ENCODE measurements at places on chromosomes 1 and 21.

GRCh38 chr1:7506454-7507284 lies 264.4 kb upstream of the VAMP3 start:
- no peak for DNase-seq

DNA sequence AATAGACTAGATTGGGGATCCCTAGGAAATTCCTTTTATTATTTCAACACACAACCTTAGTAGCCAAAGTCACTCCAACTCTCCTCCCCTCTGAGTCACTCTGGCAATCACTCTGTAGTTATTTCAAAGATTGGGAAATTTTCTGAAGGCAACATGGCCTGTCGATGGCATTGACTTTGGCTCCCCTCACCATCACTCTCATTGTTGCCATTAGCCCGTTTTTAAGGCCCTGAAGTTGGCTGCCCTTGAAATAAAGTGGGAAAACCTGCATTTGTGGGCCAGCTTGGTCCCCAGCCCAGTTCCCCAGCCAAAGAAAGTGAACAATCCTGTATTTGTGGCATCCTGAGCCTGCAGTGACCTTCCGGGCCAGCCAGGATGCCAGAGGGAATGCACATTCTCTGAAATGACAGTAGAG lies 52.5 kb downstream of the CDC7 start:
- DNase-seq = no peak

DNA sequence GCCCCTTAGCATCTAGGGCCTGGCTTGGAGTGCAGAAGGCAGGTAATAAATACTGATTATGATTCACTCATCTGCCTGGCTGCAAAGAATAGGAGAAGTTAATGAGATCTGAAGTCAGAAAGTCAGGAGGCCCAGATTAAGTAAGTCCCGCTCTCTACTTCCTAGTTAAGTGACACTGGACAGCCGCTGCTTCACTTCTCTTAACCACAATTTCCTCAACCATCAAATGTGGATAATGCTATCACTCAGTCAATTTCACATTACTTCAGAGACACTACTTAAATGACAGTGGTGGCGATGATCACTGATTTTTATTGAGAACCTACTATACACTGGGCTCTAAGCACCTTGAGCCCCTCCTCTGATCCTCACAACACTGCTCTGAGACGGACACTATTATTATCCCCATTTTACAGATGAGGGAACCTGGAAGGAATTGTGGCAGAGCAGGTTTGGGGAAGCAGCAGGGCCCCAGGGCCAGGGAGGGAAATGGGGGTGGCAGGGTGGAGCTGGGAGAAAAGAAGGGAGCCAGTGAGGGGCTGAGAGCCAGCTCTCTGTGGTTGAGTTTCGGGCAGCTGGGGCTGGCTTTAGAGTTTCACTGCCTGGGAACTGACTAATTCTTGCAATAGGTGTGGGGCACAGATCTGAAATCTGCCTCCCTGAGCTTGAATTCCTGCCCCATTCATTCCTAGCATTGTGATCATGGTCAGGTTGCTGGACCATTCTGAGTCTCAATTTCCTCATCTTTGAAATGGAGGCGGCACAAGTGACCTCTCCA lies 2.4 kb upstream of the E2F2 start:
- DNase-seq = no peak

- DNase-seq = no peak
Measured at GRCh38 chr1:110163591-110163990, 13.3 kb downstream of the SLC6A17 start.

- no peak for DNase-seq
Measured at GRCh38 chr21:32958288-32959002, 67.3 kb upstream of the OLIG2 start.

GRCh38 chr1:25538191-25538767 lies 5.1 kb upstream of the LDLRAP1 start:
- no peak for DNase-seq

DNA sequence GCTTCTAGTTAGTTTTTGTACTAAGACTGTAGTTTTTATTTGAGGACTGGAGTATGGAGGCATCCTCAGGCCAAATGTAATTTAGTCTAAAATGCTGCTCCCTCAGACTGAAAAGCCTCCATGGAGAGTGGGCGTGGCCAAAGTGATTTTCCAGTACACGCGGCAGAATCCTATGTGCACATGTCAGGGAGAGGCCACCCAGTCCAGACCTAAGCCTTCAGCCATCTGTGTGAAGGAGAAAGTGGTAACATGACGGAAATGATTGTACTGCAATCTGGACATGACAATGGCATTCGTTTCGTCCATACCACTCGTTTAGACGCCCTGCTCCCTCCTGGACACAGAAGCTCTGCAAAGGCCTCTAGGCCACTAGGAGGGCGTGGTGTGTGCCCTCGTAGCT lies 56.2 kb downstream of the PCP4 start:
- no peak for DNase-seq

- no peak for DNase-seq
Measured at GRCh38 chr21:34342476-34342875, 21.3 kb upstream of the KCNE2 start.

GRCh38 chr1:1535201-1536018 lies 5.0 kb downstream of the TMEM240 start:
- no peak for DNase-seq

GRCh38 chr1:7705908-7706216 lies 65.2 kb upstream of the VAMP3 start:
- no peak for DNase-seq

DNA sequence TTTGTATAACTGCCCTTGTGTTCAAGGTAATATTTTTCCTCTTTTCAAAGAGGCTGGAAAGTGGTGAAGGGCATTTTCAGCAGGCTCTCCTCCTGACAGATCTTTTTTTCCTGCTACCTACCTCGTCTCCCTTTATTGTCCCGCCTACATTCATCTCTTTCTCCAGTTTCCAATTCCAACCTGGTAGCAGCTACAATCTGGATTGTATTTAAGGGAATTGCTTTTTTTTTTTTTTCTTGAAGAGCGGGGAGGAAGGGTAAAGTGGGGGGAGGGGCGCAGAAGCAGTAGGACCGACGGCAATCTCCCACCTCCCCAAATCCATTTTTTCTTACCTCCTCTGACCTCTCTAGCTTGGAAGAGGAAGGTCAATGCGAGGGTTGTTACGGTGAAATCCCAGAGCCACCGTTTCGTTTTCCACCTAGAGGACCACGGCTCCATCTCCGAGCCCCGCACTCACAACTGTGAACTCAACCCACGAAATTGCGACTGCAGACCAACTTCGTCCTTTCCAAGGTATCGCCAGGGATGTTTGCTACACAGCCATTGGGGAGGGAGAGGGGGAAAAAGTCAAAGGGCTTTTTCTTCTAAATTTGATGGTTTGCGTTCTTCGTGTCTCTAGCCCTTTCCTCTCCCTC lies 464 bp downstream of the COL11A1 start:
- no peak for DNase-seq

GRCh38 chr21:35134309-35134708 lies 85.2 kb upstream of the RUNX1 start:
- DNase-seq = no peak

DNA sequence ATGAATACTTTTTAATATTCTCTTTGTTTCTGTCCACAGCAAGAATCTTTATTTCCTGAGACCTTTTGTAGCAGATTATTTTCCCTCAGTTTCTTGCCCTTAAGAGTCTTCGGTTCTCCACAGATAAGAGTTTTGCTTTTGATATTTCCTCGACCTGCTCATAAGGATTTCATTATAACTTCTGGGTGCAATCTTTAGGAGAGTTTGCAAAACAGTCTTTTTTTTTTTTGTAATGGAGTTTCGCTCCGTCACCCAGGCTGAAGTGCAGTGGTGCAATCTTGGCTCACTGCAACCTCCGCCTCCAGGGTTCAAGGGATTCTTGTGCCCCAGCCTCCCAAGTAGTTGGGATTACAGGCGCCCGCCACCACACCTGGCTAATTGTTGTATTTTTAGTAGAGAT lies 10.1 kb upstream of the UBE4B start:
- no peak for DNase-seq

- DNase-seq = no peak
Measured at GRCh38 chr1:7885513-7886404, 32.9 kb upstream of the UTS2 start.

DNA sequence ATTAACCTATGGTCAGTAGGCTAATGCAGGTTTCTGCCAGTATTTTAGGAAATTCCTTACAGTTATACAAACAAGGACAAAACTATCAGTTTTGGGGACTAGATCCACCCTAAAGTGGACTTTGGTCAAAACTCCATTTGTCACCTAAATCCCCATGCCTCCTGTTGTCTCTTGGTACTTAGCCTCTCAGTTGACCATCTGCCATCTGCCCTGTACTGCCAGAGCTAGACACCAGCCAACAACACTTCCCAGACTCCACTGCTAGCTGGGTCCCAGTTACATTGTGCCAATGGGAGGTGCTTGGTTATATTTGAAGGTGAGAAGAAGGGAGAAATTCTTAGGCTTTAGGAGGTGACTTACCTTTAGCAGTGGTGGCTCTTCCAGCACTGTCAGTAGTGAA lies 17.0 kb upstream of the BSDC1 start:
- no peak for DNase-seq

DNA sequence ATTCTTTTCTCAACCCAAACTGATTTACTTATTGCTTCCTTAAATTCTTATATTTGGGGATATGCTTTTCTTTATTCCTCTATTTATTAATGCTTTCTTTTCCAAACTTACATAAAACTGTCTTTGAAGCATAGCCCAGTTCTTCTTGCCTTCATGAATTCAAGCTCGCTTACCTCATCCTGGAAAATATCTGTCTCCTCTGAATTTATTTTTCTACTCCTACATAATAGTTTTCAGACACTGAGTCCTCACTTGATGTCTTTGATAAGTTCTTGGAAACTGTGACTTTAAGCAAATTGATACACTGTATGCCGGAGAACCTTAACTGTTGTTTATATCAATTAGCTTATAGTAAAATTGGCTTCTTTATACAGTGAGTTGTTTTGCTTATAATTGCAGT lies 93.8 kb downstream of the ZFYVE9 start:
- DNase-seq = no peak

DNA sequence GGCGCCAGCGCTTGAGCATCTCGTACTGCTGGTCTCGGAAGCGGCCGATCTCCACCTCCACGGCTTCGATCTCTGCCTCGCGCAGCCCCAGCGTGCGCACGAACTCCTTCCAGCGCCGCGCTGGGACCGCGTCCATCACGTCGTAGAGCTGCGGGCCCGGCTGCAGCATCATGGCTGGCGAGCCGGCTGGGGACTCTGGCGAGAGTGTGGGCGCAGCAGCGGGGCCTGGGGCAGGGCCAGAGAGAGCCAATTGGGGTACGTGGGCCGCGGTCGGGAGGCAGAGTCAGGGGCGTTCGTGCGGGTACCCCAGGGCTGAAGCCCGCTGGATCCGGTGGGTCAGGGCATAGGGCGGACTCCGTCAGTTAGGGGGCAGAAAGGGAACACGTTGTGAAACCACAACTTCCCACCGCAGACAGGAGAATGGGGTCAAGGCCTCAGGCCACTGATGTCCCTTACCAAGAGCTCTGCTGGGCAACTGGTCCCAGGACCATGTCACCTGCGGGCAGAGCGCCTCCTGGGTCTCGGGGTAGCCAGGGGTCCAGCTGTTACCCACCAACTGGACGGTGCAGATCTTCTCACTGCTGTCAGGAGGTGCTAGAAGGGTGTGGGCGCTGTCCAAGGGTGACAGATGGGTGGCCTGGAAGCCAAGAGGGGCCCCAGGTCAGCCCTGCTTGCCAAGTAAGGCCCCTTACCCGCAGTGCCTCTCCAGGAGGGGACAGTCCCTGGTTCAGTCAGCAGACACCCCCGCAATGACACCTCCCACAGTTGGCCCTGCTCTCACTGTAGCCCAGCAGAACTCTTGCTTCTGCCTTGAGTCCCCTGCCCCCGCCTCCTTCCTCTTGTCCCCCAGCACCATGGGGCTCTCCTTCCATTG lies 4.2 kb downstream of the TNFRSF25 start:
- DNase-seq = no peak

DNA sequence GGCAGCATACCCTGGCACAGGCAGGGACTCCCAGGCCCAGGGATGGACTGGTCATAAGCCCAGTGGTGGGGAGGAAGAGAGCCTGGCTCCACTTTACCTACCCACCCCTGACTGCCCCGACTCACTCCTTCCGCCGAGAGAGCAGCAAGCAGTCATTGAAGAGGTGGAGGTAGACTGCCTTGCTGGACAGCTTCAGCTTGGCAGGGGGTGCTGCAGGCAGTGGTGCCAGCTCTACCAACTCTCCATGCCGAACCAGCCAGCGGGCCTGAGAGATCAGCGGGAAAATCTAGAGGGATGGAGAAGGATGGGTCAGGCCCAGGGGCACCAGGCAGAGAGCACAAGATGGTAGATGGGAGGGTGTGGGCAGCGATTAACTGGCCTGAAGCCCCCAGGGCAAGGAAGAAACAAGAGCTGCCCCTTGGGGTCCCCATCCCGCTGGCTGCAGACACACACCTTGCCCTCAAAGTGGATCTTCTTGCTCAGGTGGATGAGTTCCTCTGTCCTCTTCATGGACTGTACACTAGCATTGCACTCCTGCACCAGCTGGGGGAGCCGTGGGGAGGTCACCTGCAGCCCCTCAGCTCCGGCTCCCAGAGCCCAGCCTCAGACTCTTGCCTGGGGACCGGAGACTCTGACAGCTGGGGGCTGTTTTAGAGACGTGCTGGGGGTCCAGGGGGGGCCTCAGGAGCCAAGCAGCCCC lies 7.7 kb downstream of the ARHGEF19 start:
- no peak for DNase-seq

- DNase-seq = no peak
Measured at GRCh38 chr21:37244501-37245095, 22.5 kb downstream of the VPS26C start.

GRCh38 chr1:19888112-19888511 lies 5.9 kb downstream of the OTUD3 start:
- no peak for DNase-seq

DNA sequence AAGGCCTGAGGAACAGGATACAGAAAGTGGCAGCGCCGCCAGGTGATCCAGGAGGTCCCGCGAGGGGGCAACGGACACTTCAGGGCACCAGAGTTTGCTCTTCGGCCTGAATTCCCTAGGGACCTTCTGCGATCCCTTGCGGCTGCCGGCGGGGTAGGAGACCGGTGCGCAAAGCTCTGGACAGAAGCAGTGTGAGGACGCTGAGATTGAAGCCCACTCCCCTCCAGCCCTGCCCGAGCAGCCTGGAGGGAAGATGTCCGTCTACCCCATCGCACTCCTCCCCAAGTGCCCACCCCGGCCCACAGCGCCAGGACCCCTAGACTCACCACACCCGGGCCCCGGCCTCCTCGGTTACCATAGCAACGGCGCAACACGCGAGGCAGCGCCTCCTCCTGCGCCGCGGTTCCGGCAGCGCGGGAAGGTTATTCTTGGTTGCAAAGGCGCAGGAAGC lies at the start of gene ANKRD45:
Gene ANKRD45, minus strand, starts transcription at position 361 of the 451 bp plus-strand sequence. CDS start 10,433 bp downstream, outside the sequence.
- peak; percentile 51 for DNase-seq

- DNase-seq = peak; percentile 29
Measured at GRCh38 chr1:201769966-201770365, 59.0 kb upstream of the IPO9 start.

GRCh38 chr1:161073474-161074121 lies 3.9 kb upstream of the ARHGAP30 start:
- DNase-seq = no peak

GRCh38 chr1:157831968-157832626 lies 9.5 kb downstream of the CD5L start:
- DNase-seq = no peak

DNA sequence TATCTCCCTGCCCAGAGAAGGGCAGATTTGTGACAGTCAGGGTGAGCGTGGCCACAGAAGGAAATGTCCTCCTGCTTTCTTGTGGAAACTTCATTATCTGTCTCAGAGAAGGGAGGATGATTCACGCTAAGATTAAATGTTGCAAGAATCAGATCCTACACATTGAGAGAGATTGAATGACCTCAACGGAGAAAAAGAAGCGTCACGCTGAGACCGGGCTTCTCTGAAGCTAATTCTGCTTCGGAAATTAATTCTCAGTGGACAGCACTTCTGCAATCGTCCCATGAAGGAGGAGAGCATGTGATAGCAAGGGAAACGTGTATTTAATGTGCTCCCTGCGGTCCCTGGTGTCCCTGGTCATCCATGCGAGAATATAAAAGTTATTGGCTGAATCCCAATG lies 19.8 kb upstream of the C1orf21 start:
- no peak for DNase-seq

Data from nucleus accumbens (tissue), 56 donors.